ENCODE measurements at places on chromosomes 2 and 18. TPM values are rescaled to one million over a fixed set of nuclear protein-coding genes. Genes with fewer than 3 reads are reported as not detected.

GRCh38 chr2:190843890-190844699 is 36.5 kb upstream of the GLS start:
- no peak overlapping the region for H3K27ac ChIP-seq
- no peak overlapping the region for H3K4me3 ChIP-seq
- DNase-seq: no peak
- no peaks in the 10 kb centered on the region for H3K36me3 ChIP-seq

GRCh38 chr18:6058941-6059340 is 163.6 kb upstream of the TMEM200C start:
- H3K27me3 ChIP-seq: no peaks in the 10 kb centered on the region
- no peak overlapping the region for H3K4me3 ChIP-seq
- H3K4me1 ChIP-seq: no peaks in the 10 kb centered on the region
- H3K36me3 ChIP-seq: no peaks in the 10 kb centered on the region

DNA sequence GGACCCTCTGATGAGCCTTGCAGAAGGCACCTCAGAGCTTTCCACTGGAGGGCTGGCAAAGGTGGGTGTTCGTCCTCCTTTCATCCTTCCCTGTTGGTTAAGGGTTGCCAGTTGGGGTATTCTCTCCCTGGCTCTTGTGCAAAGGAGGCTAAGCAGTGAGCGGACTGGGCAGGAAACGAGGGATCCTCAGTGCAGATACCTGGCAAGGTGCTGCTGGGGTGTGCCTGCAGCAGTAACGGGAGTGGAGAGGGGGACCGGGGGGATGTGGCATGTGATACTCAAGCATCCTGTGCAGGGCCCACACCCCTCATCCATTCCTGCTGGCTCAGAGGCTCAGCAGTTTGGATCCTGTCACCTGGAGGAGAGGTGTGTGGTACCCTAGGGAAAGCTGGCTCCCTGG is 4.2 kb upstream of the ADCY3 start:
- peaks cover 13% of the 10 kb centered on the region for H3K4me1 ChIP-seq
- no peak overlapping the region for H3K4me3 ChIP-seq
- no peaks in the 10 kb centered on the region for H3K27me3 ChIP-seq
- no peak overlapping the region for H3K27ac ChIP-seq

IL1F10 gene
- not detected for total RNA-seq

GRCh38 chr2:230000118-230000841 is 68.4 kb downstream of the SLC16A14 start:
- H3K27ac ChIP-seq: no peak overlapping the region
- no peaks in the 10 kb centered on the region for H3K4me1 ChIP-seq
- no peaks in the 10 kb centered on the region for H3K27me3 ChIP-seq
- H3K36me3 ChIP-seq: no peaks in the 10 kb centered on the region
- no peak overlapping the region for H3K4me3 ChIP-seq
- no peak for DNase-seq

TNFAIP6 gene
- 3.0 TPM for total RNA-seq

- H3K36me3 ChIP-seq: no peaks in the 10 kb centered on the region
- H3K4me3 ChIP-seq: no peak overlapping the region
- H3K4me1 ChIP-seq: peaks cover 19% of the 10 kb centered on the region
- DNase-seq: no peak
- H3K27me3 ChIP-seq: no peaks in the 10 kb centered on the region
These were observed 108.9 kb upstream of the NABP1 start for GRCh38 chr2:191569025-191569424.

FEZ2 gene
- total RNA-seq: 47.1 TPM

- no peaks in the 10 kb centered on the region for H3K27me3 ChIP-seq
- no peak for DNase-seq
- H3K4me1 ChIP-seq: no peaks in the 10 kb centered on the region
- H3K36me3 ChIP-seq: no peaks in the 10 kb centered on the region
- H3K27ac ChIP-seq: no peak overlapping the region
- no peak overlapping the region for H3K4me3 ChIP-seq
These were observed 111.7 kb upstream of the CSRNP3 start for GRCh38 chr2:165357758-165358157.

PRKCE gene
- 65.6 TPM for total RNA-seq
